HL-60 (cell line): ENCODE measurements at places on chromosomes 1 and 21.

DNA sequence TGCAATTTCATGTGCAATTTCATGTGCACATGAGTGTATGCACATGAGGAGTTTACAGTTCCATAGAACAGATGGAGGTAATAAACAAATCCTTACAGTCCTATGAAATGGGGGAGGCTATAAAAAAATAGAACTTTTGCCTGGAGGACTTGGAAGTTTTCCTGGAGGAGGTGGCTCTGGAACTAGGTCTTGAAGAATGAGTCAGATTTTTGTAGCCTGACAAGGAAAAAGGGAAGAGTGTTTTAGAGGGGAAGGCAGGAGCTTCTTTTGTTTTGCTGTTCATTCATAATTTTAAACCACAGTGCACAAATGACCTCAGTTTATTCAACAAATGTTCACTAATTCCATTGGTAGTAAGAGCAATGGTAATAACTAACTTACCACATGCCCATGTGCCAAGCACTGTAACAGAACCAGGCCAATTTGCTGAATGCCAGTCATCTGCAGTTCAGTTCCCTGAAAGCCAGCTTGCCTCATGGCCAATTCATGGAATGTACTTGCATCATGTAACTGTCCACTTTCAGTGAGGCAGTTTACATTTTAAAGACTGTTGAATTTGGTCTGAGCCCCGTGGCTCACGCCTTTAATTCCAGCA is 2.7 kb downstream of the DIO1 start:
- DNase-seq, result no peak

GRCh38 chr1:3207217-3207848 is 138.3 kb downstream of the PRDM16 start:
- DNase-seq, result no peak

GRCh38 chr1:117364240-117364639 is 3.0 kb upstream of the MAN1A2 start:
- no peak for DNase-seq

DNA sequence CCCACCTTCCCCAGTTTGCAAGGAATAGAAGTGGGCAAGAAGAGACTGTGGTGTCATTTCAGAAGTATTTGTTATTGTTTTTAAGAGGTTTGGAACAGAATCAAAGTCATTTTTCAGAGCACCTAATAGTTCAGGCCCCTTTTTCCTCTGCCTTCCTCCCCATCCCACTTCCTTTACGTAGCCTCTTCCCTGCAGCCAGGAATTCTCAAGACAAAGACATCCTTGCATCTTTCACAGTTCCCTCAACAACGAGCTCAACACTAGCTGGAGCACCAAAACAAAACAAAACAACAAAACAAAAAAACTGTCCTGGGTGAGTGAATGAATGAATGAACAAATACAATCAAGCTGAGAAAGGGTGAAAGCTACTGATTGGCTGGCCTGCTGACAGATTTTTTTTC is 7.0 kb downstream of the PALMD start:
- no peak for DNase-seq

- DNase-seq, result no peak
Observed at GRCh38 chr1:16006552-16007485, 2.8 kb downstream of the SRARP start.

DNA sequence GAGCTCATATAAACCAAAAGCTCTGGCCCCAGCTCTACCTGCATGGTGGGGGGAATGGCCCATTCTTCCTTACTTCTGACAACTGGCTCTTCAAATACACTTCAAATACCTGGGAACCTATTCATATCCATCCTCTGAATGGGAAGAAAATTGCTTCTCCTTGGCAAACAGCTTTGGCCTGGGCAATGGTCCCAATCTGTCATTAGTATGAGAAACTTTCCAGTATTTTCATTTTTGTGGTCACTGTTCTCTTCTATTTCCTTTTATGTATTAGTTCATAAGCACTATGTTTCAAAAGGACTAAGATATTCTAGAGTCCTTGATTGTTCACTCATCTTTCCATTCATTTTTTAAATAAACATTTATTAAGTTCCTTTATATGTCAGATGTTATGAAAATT is 5.2 kb upstream of the HSD3B2 start:
- DNase-seq, result no peak

- no peak for DNase-seq
Observed at GRCh38 chr1:24226749-24227148, 39.7 kb upstream of the IFNLR1 start.

- no peak for DNase-seq
Observed at GRCh38 chr1:150551051-150551783, 2.0 kb downstream of the ADAMTSL4 start.

GRCh38 chr1:201585093-201585483 is 46.2 kb downstream of the NAV1 start:
- DNase-seq, result no peak

DNA sequence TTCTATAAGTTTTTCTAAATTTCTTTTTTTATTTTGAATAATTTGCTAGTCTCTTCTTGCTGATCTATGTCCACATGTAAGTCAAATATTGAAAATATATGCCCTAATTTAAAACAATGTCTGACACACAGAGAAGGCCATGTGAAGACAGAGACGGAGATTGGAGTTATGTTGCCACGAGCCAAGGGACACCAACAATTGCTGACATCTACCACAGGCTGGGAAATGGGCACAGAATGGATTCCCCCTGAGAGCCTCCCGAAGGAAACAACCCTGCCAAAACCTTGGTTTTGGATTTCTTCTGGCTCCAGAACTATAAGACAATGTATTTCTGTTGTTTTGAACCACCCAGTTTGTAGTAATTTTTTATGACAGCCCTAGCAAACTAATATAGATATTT is 485.0 kb upstream of the ZRANB2 start:
- DNase-seq, result no peak

DNA sequence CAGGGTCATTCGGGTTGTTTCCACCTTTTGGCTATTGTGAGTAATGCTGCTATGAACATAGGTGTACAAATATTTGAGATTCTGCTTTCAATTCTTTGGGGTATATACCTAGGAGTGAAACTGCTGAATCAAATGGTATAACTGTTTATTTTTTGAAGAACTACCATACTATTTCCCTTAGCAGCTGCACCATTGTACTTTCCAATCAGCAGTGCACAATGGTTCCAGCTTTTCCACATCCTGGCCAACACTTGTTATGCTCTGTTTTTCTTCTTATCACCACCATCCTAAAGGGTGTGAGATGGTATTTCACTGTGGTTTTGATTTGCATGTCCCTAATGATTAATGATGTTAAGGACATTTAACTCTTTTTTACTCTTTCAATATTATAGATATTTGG is 3.6 kb upstream of the ABCA4 start:
- no peak for DNase-seq

GRCh38 chr1:110636149-110636935 is 30.2 kb upstream of the KCNA2 start:
- no peak for DNase-seq

DNA sequence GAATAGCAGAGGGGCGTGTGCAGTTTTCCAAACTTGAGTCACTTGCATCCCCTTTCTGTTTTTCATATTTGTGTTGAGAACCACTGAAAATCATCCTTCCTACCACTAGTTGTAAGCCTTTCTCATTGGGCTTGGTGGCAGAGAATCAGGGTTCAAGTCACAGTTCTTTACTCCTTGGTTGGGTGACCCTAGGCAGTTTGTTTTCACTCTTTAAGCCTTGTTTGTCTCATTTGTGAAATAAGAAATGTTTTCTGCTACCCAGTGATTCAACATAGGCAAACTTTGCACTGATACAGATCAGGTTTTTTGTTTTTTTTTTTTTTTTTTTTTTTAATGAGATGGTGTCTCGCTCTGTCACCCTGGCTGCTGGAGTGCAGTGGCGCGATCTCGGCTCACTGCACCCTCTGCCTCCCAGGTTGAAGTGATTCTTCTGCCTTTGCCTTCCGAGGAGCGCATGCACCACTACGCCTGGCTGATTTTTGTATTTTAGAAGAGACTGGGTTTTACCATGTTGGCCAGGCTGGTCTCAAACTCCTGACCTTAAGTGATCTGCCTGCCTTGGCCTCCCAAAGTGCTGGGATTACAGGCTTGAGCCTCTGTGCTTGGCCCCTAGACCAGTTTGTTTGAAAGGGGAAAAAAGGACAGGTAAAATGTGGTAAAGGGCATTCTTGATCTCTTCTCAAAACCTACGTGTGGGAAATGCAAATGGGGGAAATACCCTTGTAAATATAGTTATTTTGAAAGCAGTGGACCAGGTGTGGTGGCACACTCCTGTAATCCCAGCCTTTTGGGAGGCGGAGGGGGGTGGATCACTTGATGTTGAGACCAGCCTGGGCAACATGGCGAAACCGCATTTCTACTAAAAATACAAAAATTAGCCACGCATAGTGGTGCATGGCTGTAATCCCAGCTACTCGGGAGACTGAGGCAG is 3.2 kb downstream of the CLIC4 start:
- no peak for DNase-seq

DNA sequence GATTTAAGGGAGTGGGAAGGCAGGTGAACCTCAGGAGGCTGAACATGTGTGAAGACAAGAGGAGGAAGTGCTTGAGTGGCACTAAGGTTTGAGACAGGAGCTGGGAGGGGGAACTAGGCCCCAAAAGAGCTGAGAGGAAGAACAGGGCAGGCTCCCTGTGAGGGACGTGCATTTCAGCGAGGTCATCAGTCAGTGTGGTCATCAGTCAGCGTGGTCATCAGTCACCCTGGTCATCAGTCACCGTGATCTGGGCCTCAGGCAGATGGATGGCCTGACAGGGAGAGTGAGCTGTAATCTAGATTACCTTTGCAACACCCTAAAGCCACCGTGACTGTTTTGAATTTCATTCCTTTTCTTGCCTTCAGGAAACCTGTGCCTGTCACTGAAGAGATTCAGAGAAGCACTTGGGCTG is 29.1 kb downstream of the VTCN1 start:
- peak; percentile 26 for DNase-seq

DNA sequence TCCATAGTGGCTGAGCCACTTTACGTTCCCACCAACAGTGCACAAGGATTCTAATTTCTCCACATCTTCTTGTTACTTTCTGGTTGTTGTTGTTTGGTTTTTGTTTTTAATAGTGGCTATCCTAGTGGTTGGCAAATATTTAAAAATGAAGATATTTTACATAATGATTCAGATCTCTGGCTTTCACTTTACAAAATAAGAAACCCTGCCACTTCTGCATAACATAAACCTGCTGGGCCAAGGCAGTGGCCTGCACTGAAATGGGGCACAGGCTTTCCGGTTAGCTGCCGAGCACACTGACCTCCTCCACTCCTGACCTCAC is 320.4 kb downstream of the RPS6KC1 start:
- no peak for DNase-seq

DNA sequence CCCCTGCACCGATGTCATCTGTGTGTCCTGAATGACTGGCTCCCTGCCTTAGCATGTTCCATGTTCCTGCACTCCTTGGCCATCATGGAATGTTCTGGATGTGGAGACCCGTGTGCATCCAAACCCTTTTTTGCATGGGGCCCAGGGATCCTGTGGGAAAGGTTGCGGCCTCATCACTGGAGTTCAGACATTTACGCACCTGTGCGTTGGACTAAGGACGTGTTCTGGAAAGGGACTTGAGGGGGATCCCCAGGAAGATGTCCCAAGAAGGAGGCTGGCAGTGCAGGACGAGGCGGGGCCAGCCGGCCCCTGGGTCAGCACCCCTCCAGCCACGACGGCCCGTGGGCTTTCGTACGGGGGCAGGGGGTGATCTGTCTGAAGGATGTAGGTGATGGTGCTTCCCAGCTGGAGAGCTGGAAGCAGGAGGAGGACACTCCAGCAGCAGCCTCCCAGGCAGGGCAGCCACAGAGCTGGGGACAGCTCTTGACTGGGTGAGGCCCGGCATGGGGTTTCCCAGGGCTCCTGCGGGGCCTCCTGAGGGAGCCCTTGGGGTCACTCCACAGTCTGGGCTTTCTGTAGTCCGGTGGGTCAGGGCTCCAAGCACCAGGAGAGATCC is 67.2 kb downstream of the SCCPDH start:
- DNase-seq, result no peak

DNA sequence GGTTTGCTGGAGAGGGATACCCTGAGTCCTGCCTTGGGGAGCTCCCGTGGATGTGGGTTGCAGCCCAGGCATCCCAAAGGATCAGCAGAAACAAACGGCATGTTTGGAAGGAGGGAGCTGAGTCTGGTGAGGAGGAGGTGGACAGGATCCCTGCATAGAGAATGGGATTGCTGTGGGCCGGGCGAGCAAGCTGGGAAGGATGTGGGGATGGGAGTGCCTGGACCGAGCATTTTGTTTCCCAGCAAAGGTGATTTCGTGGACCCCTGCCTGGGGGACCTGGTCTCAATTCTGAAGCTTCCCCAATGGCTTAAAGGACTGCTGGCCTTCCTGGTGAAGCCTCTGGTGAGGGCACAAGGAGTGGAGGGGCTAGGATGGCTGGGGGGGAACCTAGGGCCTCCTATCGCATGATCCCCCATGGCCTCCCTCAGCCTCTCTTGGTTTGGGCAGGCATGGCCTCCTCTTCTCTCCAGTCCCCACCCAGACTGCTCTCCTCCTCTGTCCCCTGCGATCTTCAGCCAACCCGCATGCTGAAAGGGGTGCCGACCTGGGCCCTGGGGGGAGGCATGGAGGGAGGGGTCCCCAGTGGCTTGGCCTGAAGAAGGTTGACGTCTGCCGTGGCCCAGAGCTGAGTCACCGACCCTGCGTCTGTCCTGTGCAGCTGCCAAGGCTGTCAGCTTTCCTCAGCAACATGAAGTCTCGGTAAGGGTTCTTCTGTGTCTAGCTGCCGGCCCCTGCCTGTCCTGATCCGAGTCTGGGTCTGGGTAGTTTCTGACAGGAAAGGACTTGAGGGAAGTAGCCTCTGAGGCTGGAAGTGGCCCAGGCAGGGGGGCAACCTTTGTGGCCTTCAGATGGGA is 16.3 kb downstream of the FAAH start:
- DNase-seq, result no peak

DNA sequence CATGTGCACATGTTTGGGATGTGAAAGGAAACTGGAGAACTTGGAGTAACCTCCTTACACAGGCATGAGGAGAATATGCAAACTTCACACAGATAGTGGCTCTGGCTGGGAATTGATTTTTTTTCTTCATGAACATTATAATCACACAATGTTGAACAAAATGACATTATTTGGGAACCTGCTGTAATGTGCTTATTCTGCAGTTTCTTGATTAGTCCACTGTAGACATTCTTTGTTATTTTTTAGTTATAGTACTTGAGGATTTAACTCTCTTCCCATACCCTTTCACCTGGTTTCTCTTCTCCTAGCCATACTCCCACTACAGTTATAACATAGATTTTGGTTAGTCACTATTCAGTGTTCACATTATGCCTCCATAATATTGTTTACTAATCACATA is 68.3 kb downstream of the ATG4C start:
- no peak for DNase-seq
